ENCODE measurements at places on chromosomes 13 and 19. TPM values are rescaled to one million over a fixed set of nuclear protein-coding genes. Genes with fewer than 3 reads are reported as not detected.

DNA sequence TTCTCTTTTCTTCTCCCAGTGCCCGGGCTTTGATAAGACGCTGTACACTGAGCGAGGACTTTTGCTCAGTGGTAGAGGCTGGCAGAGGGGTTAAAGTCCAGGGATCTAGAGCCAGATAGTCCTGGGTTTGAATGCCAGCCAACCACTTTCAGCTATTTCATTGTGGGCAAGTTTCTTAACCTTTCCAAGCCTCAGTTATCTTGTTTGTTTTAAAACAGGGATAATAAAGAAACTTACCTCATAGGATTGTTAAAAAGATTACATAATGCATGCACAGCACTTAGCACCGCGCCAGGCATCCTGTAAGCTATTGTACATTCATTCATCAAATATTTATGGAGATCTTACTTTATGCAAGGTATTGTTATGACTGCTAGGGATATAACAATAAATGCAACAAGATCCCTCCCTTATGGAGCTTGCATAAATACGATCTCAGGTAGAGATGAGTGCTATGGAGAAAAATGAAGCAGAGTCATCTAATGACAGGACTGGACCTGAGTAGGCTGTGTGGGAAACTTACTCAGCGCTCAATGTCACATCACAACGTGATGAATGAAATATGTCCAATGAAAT lies 70.8 kb downstream of the LNX2 start:
- H3K4me1 ChIP-seq: no peaks in the 10 kb centered on the region
- H3K36me3 ChIP-seq: peaks cover 24% of the 10 kb centered on the region
- no peak for DNase-seq
- no peaks in the 10 kb centered on the region for H3K27me3 ChIP-seq
- H3K27ac ChIP-seq: no peak overlapping the region

DNA sequence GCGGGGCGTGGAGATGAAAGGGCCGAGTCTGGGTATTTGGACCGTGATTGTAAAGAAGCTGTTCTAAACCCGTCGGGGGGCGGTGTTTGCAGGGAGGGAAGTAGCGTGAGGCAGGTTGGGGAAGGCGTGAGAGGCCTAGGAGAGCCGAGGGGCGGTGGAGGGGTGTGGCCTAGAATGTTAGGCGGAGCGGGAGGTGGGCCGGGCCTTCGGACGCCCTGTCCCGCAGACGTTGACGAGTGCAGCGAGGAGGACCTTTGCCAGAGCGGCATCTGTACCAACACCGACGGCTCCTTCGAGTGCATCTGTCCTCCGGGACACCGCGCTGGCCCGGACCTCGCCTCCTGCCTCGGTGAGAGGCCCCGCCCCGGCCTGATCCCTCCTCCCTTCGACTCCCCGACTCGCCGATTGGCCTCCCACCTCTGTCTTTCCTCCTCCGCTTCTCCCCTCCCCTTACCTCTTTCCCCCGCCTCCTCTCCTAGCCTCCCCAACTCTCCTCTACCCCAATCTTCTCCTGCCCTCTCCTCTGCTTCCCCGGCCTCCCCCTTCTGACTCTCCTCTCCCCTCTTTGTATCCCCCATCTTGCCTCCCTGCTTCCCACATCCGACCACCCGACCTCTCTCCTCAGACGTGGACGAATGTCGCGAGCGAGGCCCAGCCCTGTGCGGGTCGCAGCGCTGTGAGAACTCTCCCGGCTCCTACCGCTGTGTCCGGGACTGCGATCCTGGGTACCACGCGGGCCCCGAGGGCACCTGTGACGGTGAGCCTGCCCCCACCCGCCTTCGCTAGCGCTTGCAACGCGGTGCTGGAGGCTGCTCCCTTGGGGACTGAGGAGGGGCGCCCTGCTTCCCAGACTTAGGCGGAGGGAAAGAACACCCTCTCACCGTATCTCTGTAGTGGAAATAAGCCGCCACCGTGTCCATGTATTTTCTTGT lies 12.8 kb downstream of the LTBP4 start:
- H3K27me3 ChIP-seq: peaks cover 9% of the 10 kb centered on the region
- no peaks in the 10 kb centered on the region for H3K36me3 ChIP-seq
- peak overlapping the region; percentile 52 for H3K27ac ChIP-seq

DNA sequence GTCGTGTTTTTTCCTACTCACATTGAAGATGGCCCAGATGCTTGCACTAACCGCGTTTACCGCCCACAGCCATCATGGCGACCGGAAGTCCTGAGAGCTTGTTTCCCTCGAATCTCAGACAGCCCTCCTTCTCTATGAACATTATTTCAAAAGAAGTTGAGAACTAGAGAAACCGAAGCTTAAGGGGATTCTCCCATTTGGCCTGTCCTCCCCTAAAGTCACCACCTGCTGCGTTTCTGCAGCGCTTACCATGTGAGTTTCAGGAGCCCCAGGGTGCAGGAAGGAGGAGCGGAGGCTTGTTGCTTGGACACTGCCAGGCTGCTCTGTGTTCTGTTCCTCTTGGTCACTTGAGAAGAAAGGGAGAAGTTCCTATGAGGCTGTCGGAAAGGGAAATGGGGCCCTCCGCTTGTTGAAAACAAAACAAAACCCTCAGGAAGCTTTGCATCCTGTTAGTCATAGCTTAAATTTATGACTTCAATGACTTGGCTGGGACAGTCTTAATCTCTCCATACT lies 6.2 kb downstream of the CARD8 start:
- peaks cover 15% of the 10 kb centered on the region for H3K36me3 ChIP-seq
- H3K4me3 ChIP-seq: peak overlapping the region; percentile 85
- H3K4me1 ChIP-seq: peaks cover 35% of the 10 kb centered on the region

DNA sequence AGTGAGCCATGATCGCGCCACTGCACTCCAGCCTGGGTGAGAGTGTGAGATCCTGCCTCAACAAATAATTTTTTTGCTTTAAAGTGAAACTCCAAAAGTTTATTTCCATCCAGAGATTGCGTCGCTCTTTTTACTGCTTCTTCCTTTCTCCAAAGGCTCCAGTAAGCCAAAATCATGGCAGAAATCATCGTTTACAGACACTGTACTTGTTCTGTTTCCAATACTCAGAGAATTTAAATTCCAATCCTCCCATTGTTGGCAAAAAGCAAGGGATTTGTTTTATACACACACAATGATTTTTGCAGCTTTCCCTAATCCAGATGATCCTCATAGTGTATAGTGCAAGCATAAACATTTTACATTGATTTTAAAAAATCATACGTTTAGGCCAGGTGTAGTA lies 15.3 kb downstream of the FBXO27 start:
- no peaks in the 10 kb centered on the region for H3K27me3 ChIP-seq
- H3K4me1 ChIP-seq: no peaks in the 10 kb centered on the region
- no peak overlapping the region for H3K27ac ChIP-seq

GRCh38 chr19:30023330-30023729 lies 81.3 kb downstream of the URI1 start:
- no peaks in the 10 kb centered on the region for H3K27me3 ChIP-seq
- no peak overlapping the region for H3K4me3 ChIP-seq
- no peaks in the 10 kb centered on the region for H3K4me1 ChIP-seq
- DNase-seq: no peak
- H3K36me3 ChIP-seq: no peaks in the 10 kb centered on the region

The DOCK6 gene
- polyA plus RNA-seq: 0.18 TPM
